ENCODE measurements at places on chromosomes 7 and 10. TPM values are rescaled to one million over a fixed set of nuclear protein-coding genes. Genes with fewer than 3 reads are reported as not detected.

GRCh38 chr10:44203535-44203934 is 181.4 kb downstream of the CXCL12 start:
- no peak for DNase-seq

- no peak for DNase-seq
Measured at GRCh38 chr10:71533936-71534335, 137.2 kb downstream of the CDH23 start.

CACNB2 gene
- total RNA-seq: 1.1 TPM

- no peak for DNase-seq
Measured at GRCh38 chr7:143504215-143504936, 26.7 kb downstream of the TAS2R41 start.

DNA sequence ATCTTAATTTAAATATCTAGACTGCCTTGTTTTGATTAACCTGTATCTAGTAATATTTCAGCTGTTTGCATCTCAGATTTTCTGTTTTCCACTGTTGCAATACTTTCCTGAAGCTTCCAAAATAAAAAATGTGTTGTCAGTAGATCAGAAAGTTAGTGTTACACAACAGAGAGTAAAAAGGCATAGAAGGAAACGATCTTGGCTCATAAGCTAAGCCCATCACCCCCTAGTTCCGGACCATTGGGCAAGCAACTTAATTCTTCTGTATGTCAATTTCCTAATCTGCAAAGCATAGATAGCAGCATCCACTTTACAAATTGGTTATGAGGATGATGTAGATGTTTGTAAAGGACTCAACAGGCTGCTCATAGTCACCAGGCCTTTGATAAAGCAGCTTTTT is 4.4 kb downstream of the PON3 start:
- no peak for DNase-seq

INSIG1 gene
- 130 TPM for total RNA-seq

GRCh38 chr7:130441408-130441869 is 623 bp upstream of the CEP41 start:
- DNase-seq: no peak

CLCN1 gene
- total RNA-seq: not detected

PANK1 gene
- total RNA-seq: 46.0 TPM

DNA sequence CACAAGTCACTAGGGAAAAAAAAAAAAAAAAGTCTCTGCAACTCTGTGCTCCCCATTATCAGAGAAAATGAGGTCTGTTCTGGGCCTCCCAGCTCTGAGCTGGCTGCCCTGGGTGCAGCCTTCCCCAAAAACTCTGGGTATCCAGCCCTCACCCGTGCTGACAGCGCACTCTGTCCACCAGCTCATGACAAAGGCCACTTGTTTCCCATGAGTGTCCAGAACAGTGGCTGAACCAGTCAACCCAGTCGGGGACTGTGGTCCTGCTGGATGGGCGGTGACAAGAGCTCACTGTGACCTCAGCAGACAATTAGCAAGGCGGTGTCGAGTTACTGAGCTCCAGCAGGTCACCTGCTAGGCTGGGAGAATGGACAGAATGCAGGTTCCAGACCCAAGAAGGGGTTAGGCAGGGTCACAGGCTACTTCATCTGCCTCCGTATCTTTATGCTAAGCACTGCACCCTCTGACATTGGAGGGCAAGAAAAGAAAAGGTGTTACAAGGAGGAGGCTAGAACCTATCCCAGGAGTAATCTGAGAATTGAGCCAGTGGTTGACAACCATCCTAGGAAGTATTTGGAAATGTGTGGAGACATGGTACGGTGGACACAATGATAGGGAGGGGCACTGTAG is 37.2 kb downstream of the DLG5 start:
- no peak for DNase-seq

DNA sequence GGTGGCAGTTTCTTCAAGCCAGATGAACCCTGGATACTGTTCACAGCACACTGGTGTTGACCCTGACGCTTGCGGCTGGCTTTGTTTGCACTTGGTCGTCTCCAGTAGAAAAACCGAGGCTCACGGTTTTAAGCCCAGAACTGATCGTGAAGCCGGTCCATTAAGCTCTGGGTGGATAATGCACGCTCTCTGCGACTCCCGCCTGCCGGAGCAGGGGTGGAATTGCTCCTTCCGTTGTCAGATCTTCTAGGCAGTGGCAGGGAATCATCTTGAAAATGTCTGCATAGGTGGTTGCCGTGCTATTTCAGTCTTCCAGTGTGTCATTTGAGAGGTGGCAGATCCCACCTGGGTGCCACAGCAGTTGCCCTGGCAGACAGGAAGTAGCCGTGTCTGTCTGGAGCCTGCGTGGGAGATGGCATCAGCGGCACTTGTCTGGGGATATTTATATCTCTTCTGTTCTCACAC is 35.9 kb upstream of the AP5Z1 start:
- DNase-seq: peak; percentile 66

DNA sequence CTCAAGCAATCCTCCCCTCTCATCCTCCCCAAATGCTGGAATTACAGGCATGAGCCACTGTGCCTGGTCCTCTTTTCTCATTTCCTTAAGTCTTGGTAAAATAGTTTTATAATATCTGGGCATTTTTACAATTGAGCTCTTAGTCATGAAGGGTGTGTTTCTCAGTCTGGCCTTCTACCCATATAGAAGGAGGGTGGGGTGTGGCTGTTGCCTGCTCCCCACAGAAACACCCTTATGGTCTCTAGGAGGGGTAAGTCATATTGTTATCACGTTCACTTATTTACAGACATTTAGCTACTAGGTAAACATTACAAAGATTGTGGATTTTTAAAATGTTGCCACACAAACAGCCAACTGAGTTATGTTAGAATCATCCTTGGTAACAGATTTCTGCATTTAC is 6.7 kb upstream of the OTUD1 start:
- no peak for DNase-seq

SLC26A5 gene
- 0.25 TPM for total RNA-seq

- no peak for DNase-seq
Measured at GRCh38 chr7:356087-356486, 66.1 kb downstream of the FOXL3 start.

CNPY1 gene
- not detected for total RNA-seq

ABCB8 gene
- 28.2 TPM for total RNA-seq

MOGAT3 gene
- total RNA-seq: 18.6 TPM

DNA sequence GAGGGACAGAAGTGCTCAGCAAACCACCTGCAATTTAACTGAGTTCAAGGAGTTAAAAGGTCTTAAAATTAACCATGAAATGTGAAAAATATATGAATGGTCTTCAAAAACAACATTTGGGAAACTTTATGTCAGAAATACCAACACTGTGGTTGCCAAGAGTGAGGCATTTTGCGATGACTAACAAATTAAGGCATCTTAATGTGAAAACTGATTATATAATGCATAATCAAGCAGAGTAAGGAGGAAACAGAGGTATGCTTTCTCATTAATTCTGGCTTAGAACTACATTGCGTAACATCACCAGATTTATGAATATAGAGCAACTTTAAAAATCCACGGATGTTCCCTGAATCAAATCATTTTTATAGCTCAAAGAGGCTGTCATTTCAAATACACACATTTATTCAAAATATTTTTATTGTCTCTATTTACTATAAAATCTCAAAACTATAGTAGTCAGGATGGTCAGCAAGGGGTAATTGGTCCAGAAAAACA is 335.5 kb downstream of the LRRTM3 start:
- DNase-seq: no peak

GRCh38 chr7:23067271-23067670 is 38.3 kb upstream of the KLHL7 start:
- no peak for DNase-seq

GRCh38 chr10:91558473-91558872 is 74.4 kb downstream of the PPP1R3C start:
- no peak for DNase-seq

ITGB1 gene
- total RNA-seq: 198 TPM

ZNF727 gene
- total RNA-seq: 0.39 TPM

Measured in right lobe of liver (tissue), 6 donors.